ENCODE measurements at places on chromosomes 16 and 17. TPM values are rescaled to one million over a fixed set of nuclear protein-coding genes. Genes with fewer than 3 reads are reported as not detected.

CACNG3 gene
- total RNA-seq, result not detected

- H3K36me3 ChIP-seq, result peaks cover 1% of the 10 kb centered on the region
- DNase-seq, result no peak
- no peak overlapping the region for H3K27ac ChIP-seq
- peaks cover 48% of the 10 kb centered on the region for H3K4me1 ChIP-seq
- no peaks in the 10 kb centered on the region for H3K27me3 ChIP-seq
These were observed 50.0 kb downstream of the TENT4B start for GRCh38 chr16:50202926-50203624.

- H3K4me3 ChIP-seq, result no peak overlapping the region
- H3K4me1 ChIP-seq, result peaks cover 10% of the 10 kb centered on the region
- H3K36me3 ChIP-seq, result peaks cover 16% of the 10 kb centered on the region
- H3K27ac ChIP-seq, result no peak overlapping the region
These were observed 12.6 kb downstream of the MAP2K3 start for GRCh38 chr17:21297026-21297520.

GRCh38 chr16:17511340-17511739 is 40.6 kb upstream of the XYLT1 start:
- no peak overlapping the region for H3K4me3 ChIP-seq
- DNase-seq, result no peak
- no peaks in the 10 kb centered on the region for H3K4me1 ChIP-seq

DNA sequence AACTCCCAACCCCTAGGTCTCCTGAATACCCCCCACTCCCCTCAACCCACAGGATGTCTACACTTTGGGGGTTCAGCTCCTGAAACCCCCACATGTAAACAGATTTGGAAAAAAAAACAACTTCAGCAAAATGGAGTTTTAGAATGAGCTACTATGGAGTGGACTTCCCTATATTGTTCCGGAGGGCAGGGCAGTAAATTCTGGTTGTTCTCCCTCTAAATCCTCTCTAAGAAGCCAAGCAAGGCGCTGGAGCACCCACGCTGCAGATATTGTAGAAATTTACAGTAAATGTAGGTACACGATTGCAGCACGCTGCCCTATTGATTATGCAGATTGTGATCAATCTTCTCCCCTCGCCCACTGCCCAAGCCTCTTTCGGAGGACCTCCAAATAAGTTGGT is 8.5 kb upstream of the ZFHX3 start:
- no peaks in the 10 kb centered on the region for H3K36me3 ChIP-seq
- peaks cover 10% of the 10 kb centered on the region for H3K4me1 ChIP-seq
- no peak overlapping the region for H3K4me3 ChIP-seq
- no peak overlapping the region for H3K27ac ChIP-seq
- DNase-seq, result no peak

KRTAP9-7 gene
- not detected for total RNA-seq

GRCh38 chr17:17999364-18000029 is 26.8 kb downstream of the DRC3 start:
- no peak for DNase-seq
- H3K27me3 ChIP-seq, result no peaks in the 10 kb centered on the region
- no peak overlapping the region for H3K4me3 ChIP-seq

- no peak overlapping the region for H3K4me3 ChIP-seq
- H3K27me3 ChIP-seq, result no peaks in the 10 kb centered on the region
- no peak for DNase-seq
- H3K4me1 ChIP-seq, result peaks cover 28% of the 10 kb centered on the region
- H3K27ac ChIP-seq, result peak overlapping the region; percentile 27
These were observed 19.7 kb downstream of the MAP2K6 start for GRCh38 chr17:69434164-69434579.

DNA sequence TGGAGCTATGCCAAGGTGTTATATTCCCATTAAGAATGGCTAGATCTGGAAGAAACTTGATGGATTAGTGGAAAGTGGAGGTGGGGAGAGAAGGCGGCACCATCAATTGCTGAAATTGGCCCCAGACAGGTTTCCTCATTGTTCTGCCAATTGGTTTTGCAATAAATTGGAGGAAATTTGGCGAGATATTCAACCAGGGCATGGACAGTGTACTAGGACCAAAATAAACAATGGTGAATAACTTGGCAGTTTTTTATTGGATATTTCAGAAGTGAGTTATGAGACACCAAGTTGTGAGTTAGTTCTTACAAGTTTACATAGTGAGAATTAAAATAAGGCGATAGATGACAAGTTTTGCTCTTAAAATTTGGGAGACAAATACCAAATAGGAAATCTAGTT is 41.1 kb upstream of the SOX9 start:
- no peaks in the 10 kb centered on the region for H3K27me3 ChIP-seq
- H3K4me1 ChIP-seq, result no peaks in the 10 kb centered on the region
- H3K27ac ChIP-seq, result no peak overlapping the region
- no peak overlapping the region for H3K4me3 ChIP-seq

CCL18 gene
- not detected for total RNA-seq

GRCh38 chr17:21376081-21376758 is at the start of gene KCNJ12:
TSS of gene KCNJ12 (plus strand) at chr17:21376357. CDS start at chr17:21415343, 38,986 bp downstream.
- peak; percentile 8 for DNase-seq
- H3K4me1 ChIP-seq, result peaks cover 1% of the 10 kb centered on the region

GRCh38 chr17:65558683-65559460 is 2.6 kb downstream of the AXIN2 start:
- H3K27me3 ChIP-seq, result no peaks in the 10 kb centered on the region
- peaks cover 28% of the 10 kb centered on the region for H3K4me1 ChIP-seq
- H3K27ac ChIP-seq, result no peak overlapping the region
- no peaks in the 10 kb centered on the region for H3K36me3 ChIP-seq
- peak overlapping the region; percentile 78 for H3K4me3 ChIP-seq

DNA sequence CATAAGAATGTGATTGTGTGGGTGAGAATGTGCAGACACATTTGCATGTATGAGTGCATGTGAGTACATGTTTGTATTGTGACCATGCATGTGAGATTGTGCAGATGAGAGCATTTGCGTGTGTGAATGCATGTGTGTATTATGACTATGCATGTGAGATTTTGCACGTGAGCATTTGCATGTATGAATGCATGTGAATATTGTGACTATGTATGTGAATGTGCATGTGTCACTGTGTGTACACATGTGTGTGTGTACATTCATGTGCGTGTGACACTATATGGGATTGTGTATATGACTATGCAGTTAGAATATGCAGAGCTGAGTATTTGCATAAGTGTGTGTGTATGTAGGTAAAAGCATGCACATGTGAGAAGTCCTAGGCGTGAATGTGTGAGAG is 381.3 kb upstream of the MAF start:
- no peak overlapping the region for H3K27ac ChIP-seq
- no peaks in the 10 kb centered on the region for H3K4me1 ChIP-seq
- H3K27me3 ChIP-seq, result no peaks in the 10 kb centered on the region
- no peaks in the 10 kb centered on the region for H3K36me3 ChIP-seq

- DNase-seq, result no peak
- H3K36me3 ChIP-seq, result no peaks in the 10 kb centered on the region
- H3K4me1 ChIP-seq, result peaks cover 3% of the 10 kb centered on the region
- peaks cover 31% of the 10 kb centered on the region for H3K27me3 ChIP-seq
- H3K27ac ChIP-seq, result no peak overlapping the region
These were observed 37.5 kb upstream of the ACSM2B start for GRCh38 chr16:20613481-20614185.

DNA sequence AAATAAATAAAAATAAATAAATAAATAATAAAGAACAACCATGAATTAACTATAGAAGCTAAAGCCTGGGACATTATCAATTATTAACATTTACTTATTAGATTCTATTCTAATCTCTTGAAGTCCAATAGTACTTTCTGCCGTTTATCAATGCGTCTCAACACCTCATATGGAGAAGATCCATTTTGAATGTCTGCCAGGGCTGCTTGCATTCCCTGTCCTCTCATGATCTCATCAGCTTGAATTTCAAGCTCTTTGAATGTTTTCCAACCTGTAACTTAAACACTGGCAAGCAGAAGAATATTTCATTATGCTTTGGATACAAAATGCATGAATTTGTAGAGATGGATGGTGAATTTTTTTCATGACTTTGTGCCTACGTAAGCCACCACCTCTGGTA is 191.9 kb upstream of the ANKFN1 start:
- H3K36me3 ChIP-seq, result no peaks in the 10 kb centered on the region
- no peak overlapping the region for H3K27ac ChIP-seq
- H3K27me3 ChIP-seq, result peaks cover 13% of the 10 kb centered on the region
- DNase-seq, result no peak
- no peak overlapping the region for H3K4me3 ChIP-seq

FN3K gene
- total RNA-seq, result 2.5 TPM

KRT31 gene
- not detected for total RNA-seq

GRCh38 chr17:82874011-82874835 is 34.4 kb upstream of the ZNF750 start:
- no peak for DNase-seq
- no peaks in the 10 kb centered on the region for H3K27me3 ChIP-seq
- H3K4me1 ChIP-seq, result peaks cover 40% of the 10 kb centered on the region
- H3K36me3 ChIP-seq, result peaks cover 10% of the 10 kb centered on the region
- H3K27ac ChIP-seq, result no peak overlapping the region
- no peak overlapping the region for H3K4me3 ChIP-seq

GRCh38 chr16:24228514-24228913 is 27.6 kb upstream of the CACNG3 start:
- H3K36me3 ChIP-seq, result no peaks in the 10 kb centered on the region
- DNase-seq, result no peak
- H3K4me3 ChIP-seq, result no peak overlapping the region
- no peak overlapping the region for H3K27ac ChIP-seq

GRCh38 chr16:8905168-8905762 is 23.1 kb downstream of the LITAFD start:
- H3K36me3 ChIP-seq, result peaks cover 31% of the 10 kb centered on the region
- no peak overlapping the region for H3K4me3 ChIP-seq
- peaks cover 20% of the 10 kb centered on the region for H3K4me1 ChIP-seq
- no peak overlapping the region for H3K27ac ChIP-seq
- no peaks in the 10 kb centered on the region for H3K27me3 ChIP-seq

DNA sequence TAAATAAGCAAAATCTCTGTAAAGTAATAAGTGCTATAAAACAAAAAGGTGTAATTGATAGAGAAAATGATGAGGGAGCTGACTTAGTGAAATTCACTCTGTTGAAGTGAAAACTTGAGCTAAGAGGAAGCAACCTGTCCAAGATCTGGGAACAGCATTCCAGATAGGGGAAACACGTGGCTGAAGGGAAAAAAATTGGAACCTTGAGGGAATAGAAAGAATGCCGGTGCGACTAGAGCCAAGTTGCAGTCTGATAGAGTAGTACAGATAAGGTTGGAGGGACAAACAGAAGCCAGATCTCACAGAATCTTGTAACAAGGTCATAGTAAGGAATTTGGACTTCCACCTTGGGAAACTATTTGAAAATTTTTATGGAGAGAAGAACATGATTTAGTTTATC is 623 bp upstream of the DDX52 start:
- no peak overlapping the region for H3K27ac ChIP-seq
- no peak for DNase-seq
- peaks cover 38% of the 10 kb centered on the region for H3K27me3 ChIP-seq
- H3K4me3 ChIP-seq, result peak overlapping the region; percentile 92

MAP3K3 gene
- total RNA-seq, result 20.1 TPM

- peak overlapping the region; percentile 76 for H3K27ac ChIP-seq
- DNase-seq, result peak; percentile 74
- H3K4me1 ChIP-seq, result peaks cover 45% of the 10 kb centered on the region
- H3K27me3 ChIP-seq, result no peaks in the 10 kb centered on the region
- peaks cover 36% of the 10 kb centered on the region for H3K36me3 ChIP-seq
- no peak overlapping the region for H3K4me3 ChIP-seq
These were observed 8.7 kb downstream of the CLUAP1 start for GRCh38 chr16:3509470-3509928.

GRCh38 chr17:32542186-32542585 is 55.4 kb downstream of the CDK5R1 start:
- H3K4me3 ChIP-seq, result no peak overlapping the region
- no peaks in the 10 kb centered on the region for H3K4me1 ChIP-seq
- H3K36me3 ChIP-seq, result peaks cover 1% of the 10 kb centered on the region
- no peak for DNase-seq
- H3K27me3 ChIP-seq, result no peaks in the 10 kb centered on the region
- H3K27ac ChIP-seq, result no peak overlapping the region

- DNase-seq, result no peak
- peaks cover 25% of the 10 kb centered on the region for H3K36me3 ChIP-seq
- no peaks in the 10 kb centered on the region for H3K27me3 ChIP-seq
- no peak overlapping the region for H3K27ac ChIP-seq
These were observed 12.2 kb upstream of the ITGAE start for GRCh38 chr17:3813171-3813570.

- no peak overlapping the region for H3K27ac ChIP-seq
- H3K4me1 ChIP-seq, result peaks cover 6% of the 10 kb centered on the region
- H3K36me3 ChIP-seq, result no peaks in the 10 kb centered on the region
- DNase-seq, result no peak
- no peak overlapping the region for H3K4me3 ChIP-seq
These were observed 6.2 kb downstream of the PRCD start for GRCh38 chr17:76545918-76546555.

- peaks cover 8% of the 10 kb centered on the region for H3K36me3 ChIP-seq
- H3K4me1 ChIP-seq, result peaks cover 47% of the 10 kb centered on the region
- no peak overlapping the region for H3K27ac ChIP-seq
- H3K27me3 ChIP-seq, result no peaks in the 10 kb centered on the region
- no peak overlapping the region for H3K4me3 ChIP-seq
These were observed 191.9 kb downstream of the MSI2 start for GRCh38 chr17:57447990-57448758.

GRCh38 chr16:50246299-50247122 is 19.8 kb upstream of the ADCY7 start:
- DNase-seq, result no peak
- peak overlapping the region; percentile 76 for H3K4me3 ChIP-seq
- H3K27ac ChIP-seq, result peak overlapping the region; percentile 62
- no peaks in the 10 kb centered on the region for H3K27me3 ChIP-seq

GRCh38 chr17:43698678-43699437 is 37.1 kb upstream of the MEOX1 start:
- no peaks in the 10 kb centered on the region for H3K36me3 ChIP-seq
- no peak overlapping the region for H3K27ac ChIP-seq
- peaks cover 12% of the 10 kb centered on the region for H3K4me1 ChIP-seq
- no peak for DNase-seq
- peaks cover 26% of the 10 kb centered on the region for H3K27me3 ChIP-seq
- H3K4me3 ChIP-seq, result no peak overlapping the region

- no peak overlapping the region for H3K27ac ChIP-seq
- peaks cover 11% of the 10 kb centered on the region for H3K27me3 ChIP-seq
- no peak overlapping the region for H3K4me3 ChIP-seq
- H3K36me3 ChIP-seq, result no peaks in the 10 kb centered on the region
- H3K4me1 ChIP-seq, result no peaks in the 10 kb centered on the region
These were observed 102.5 kb upstream of the CLEC3A start for GRCh38 chr16:77919761-77920415.

DNA sequence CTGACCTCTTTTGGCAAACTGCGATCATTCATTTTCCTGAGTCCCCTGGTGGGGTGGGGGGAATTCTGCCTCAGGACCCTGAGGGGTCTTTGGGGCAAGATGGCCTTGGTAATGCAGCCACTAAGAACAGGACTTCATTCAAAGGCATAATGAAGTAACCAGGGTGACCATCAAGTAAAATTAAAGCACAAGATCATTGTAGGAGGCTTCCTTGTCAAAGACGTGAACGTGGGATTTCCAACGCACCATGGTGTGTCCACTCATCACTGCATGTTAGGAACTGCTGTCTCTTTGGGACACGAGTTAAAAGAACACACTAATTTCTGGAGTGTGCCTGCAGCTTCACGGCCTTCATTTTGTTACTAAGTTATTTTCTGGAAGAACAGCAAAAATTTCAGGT is 51.3 kb downstream of the NDE1 start:
- DNase-seq, result no peak
- no peaks in the 10 kb centered on the region for H3K27me3 ChIP-seq
- H3K36me3 ChIP-seq, result peaks cover 11% of the 10 kb centered on the region
- H3K27ac ChIP-seq, result no peak overlapping the region
- no peak overlapping the region for H3K4me3 ChIP-seq
- peaks cover 20% of the 10 kb centered on the region for H3K4me1 ChIP-seq
